ENCODE measurements at places on chromosomes 5 and 9.

GRCh38 chr5:87076931-87077330 lies 190.8 kb upstream of the RASA1 start:
- DNase-seq = no peak

DNA sequence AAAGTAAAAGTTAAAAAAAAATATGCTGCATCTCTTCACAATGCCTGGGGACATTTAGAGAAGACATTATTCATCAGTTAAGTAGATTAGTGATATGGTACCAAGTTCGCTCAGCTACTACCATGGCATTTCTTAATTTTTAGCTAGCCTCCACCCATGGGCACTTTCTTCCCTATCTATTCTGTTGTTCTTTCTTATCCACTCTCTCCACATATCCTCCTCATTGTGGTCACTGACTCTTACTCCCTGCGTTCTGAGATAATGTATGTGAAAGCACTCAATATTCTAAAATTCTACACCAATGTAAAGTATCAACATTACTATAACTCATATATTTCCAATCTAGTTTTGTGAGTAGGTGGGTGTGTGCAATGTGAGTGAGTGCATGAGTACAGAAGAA lies 609.7 kb upstream of the DAB2 start:
- no peak for DNase-seq

GRCh38 chr9:6758248-6758497 lies 400 bp downstream of the KDM4C start:
- DNase-seq = no peak

GRCh38 chr9:13963005-13963653 lies 350.8 kb downstream of the NFIB start:
- no peak for DNase-seq

- DNase-seq = no peak
Measured at GRCh38 chr5:177369645-177370440, 12.1 kb downstream of the RGS14 start.

DNA sequence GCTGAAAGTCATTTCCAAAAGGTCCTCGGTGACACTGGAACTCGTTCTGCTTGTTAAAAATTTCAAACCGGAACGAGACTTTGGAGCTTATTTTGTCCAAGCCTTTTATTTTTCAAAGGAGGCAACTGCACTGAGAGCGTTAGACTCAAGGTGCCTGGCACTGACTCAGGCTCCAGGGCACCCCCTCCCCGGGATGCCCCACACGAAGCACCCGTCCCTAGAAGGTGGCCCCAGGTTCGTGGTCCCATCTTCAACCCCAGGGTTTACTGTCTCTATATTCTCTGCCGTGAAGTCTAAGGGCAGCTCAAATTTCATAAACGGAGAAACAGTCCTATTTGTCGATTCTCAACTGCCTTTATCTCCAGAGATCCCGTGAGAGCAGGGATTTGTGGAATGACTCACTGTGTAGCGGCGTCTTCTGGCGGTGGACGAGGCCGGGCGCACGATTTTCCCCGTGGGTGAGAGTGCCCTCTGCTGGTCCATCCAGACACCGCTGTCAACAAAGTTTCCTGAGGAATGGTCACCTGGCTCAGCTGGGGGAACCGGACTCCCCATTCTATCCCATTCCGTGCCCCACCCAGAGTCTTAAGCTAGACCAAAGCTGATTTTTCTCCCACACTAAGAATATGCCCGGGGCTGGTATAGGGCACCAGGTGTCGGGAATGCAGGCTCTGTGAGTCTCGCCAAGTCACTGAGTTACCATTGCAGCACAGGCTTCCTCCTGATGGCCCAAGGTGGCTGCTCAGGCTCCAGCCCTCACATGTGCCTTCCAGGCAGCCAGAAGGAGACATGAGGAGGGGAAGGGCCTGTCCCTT lies 27.1 kb upstream of the SLC6A19 start:
- DNase-seq = peak; percentile 63

- no peak for DNase-seq
Measured at GRCh38 chr5:141172381-141173204, at the start of gene PCDHB7. PCDHB7 (plus strand) TSS chr5:141172644; CDS start chr5:141172836, 192 bp downstream.

- DNase-seq = no peak
Measured at GRCh38 chr5:122445070-122445469, 133.0 kb downstream of the SNCAIP start.
